ENCODE measurements at places on chromosomes 12 and 14.

GRCh38 chr12:14853961-14854360 lies 10.6 kb upstream of the ART4 start:
- DNase-seq: no peak

- peak; percentile 39 for DNase-seq
Measured at GRCh38 chr14:26200687-26201086, 397.1 kb downstream of the NOVA1 start.

- DNase-seq: no peak
Measured at GRCh38 chr12:71338933-71339332, 100.7 kb upstream of the LGR5 start.

- no peak for DNase-seq
Measured at GRCh38 chr12:114291389-114292060, 114.4 kb downstream of the TBX5 start.

DNA sequence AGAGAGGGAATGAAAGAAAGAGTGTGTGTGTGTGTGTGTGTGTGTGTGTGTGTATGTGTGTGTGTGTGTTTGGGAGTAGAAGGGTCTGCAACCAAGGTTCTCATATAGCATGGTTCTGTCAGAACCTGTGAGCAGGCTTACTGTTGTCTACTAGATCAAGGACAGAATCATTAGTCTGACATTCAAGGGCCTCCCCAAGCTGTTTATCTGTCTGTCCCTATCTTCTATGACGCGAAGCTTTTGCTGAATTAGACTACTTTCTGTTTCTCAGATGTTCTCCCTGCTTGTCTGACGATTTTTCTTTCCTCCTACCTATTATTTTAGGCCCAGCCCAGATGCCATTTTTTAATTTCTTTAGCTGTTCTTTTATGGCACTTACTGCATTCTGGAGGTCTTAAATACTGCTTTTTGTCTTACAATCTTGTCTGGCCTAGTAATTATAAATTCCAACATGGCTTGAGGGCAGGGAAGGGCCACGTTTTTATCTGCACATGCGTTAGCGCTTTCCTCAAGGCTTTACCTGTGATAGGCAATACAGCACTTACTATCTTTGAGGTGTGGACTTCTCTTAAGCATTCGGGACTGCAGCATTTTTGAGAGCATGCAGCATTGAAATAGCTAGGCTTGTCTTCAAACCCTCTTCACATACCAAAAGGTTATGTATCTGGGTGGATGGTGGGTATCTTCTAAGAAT lies 150.2 kb downstream of the TTLL5 start:
- DNase-seq: no peak

GRCh38 chr12:43111608-43112007 lies 440.4 kb downstream of the ADAMTS20 start:
- no peak for DNase-seq

GRCh38 chr12:46343118-46343852 lies 29.3 kb downstream of the SLC38A2 start:
- DNase-seq: peak; percentile 53

GRCh38 chr12:5379749-5380496 lies 52.0 kb upstream of the NTF3 start:
- DNase-seq: peak; percentile 92

- no peak for DNase-seq
Measured at GRCh38 chr14:99748529-99748928, 44.7 kb upstream of the EML1 start.

Measured in RPMI7951 (cell line).